ENCODE measurements at places on chromosomes 2 and 18.

- no peak for DNase-seq
Measured at GRCh38 chr2:26588576-26588975, 52.6 kb downstream of the CIB4 start.

DNA sequence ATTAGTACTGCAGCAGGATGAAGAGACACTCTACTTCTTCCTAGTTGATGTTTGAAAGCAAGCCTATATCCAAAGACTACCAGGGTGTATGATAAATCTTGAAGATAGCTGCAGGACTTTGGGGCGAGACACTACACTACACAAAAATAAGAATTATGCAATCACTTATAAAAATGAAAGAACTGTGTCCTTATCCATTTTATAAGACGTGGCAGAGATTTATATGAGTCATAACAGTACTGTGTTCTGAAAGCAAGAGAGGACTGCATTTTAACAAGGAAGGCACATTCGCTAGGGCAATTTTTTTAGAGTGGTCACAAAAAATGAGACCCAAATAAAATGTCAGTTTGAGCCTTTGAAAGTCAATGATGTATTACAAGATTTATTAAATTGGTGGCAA lies 617.0 kb upstream of the LINC00305 start:
- no peak for DNase-seq

- no peak for DNase-seq
Measured at GRCh38 chr18:23401400-23402347, 51.4 kb upstream of the RIOK3 start.

DNA sequence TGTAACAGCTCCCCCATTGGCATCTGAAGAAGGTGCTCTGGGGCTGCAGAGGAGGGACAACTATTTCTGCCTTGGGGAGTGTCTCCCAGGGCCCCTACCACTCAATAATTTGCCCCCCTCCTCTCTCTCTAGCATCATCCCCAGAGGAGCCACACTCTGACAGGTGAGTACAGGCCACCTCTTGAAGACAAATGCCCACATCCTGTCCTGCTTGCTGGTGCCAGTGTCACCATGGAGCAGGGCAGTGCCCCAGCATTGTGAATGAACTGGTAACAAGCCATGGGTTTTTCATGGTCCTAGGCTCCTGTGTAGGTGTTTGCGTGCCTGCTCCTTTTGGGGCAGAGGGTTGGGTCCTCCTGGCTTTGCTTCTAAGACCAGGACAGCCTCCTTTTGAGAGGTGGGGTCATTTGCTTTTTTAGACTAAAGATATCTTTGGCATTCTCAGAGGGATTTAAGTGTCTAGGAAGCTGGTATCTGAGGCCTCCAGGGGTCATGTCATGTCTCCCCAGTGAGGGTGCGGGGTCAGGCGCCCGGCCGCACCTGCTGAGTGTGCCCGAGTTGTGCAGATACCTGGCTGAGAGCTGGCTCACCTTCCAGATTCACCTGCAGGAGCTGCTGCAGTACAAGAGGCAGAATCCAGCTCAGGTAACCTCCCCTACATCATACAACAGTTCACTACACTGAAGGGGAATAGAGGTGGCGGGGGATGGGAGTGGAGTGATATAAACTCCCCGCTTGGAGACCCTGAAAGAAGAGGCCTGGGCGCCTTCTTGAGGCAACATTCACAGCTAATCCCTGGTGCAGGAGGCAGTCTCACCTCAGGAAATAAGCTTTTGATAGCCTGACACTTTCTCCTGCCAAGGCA lies 1.8 kb downstream of the RETREG2 start:
- DNase-seq: no peak

DNA sequence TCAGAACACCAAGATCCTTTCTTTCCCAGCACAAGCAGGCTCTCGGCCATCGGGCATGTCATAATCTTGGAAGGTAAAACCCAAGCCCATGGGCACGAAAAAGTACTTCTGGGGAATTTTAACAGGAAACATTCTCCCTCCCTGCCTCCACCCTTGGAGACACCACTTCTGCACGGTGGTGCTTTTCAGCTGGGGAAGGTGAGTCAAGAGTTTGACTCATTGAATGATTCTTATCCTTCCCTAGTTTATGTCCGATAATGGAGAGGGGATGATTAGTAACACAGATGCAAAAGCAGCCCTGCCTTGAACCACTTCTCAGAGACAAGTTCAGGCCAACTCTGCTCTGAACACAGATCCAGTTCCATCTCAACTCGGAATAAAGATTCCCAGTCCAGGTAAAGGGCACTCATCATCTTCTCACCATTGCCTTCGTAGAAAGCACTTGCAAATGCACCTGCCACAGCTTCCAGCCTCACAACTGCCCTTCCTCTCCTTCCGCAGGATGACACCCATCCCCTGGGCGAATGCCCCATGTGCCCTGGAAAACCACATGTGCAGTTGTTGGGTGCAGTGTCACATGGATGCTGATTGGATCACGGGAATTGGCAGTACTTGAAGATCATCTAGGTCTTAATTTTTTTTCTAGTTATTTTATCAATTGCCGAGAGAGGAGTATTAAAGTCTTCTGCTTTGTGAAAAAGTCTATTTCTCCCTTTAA lies 136.2 kb downstream of the PXDN start:
- DNase-seq: no peak

GRCh38 chr2:21811541-21811940 lies 687.8 kb downstream of the TDRD15 start:
- no peak for DNase-seq

DNA sequence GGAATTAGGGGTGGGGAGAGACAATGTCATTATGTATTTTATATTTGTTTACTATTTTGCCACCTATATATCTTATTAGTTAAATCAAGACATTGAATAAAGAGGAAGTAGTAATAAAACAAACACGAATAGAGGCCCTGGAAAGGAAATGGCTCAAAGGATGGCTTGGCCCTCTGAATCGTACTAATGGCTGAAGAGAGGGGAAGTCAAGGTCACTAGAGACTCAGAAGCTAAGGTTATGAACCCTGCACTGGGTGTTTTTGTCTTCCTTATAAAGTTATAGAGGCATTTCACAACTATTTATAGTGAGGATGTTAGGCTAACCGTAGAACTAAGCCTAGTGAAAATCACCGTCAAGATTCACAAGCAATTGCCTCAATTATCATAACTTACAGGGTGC lies 685.9 kb downstream of the ARHGAP15 start:
- DNase-seq: no peak

DNA sequence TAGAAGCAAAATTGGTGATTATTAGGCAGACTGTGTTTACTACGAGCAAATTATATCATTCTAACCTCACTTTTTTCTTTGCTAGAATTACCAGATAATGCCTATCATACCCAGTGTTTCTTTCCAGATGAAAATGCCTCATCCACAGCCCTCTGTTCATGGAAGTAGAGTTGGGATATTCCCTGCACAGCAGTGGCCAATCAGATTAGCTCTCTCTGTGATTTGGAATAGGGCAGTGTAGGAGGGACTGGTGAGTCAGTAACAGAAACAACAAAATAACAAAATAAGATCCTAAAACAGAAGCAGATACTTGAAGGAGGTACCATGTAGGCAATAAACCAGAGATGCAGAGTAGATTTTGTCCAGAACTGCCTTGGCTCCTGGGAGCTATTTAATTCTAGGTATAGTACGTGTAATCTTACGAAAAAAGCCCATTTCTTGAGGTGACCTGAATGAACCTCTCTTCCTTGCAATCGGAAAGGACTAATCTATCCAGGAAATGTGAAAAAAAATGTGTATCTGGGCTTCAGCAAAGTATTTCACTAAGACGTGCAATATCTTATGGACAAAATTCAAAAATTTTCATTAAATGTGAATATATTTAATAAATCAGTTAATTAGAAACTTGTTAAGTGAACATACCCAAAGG lies 18.4 kb upstream of the TMEM17 start:
- DNase-seq: no peak

GRCh38 chr2:223740679-223741078 lies 96.7 kb downstream of the AP1S3 start:
- no peak for DNase-seq

DNA sequence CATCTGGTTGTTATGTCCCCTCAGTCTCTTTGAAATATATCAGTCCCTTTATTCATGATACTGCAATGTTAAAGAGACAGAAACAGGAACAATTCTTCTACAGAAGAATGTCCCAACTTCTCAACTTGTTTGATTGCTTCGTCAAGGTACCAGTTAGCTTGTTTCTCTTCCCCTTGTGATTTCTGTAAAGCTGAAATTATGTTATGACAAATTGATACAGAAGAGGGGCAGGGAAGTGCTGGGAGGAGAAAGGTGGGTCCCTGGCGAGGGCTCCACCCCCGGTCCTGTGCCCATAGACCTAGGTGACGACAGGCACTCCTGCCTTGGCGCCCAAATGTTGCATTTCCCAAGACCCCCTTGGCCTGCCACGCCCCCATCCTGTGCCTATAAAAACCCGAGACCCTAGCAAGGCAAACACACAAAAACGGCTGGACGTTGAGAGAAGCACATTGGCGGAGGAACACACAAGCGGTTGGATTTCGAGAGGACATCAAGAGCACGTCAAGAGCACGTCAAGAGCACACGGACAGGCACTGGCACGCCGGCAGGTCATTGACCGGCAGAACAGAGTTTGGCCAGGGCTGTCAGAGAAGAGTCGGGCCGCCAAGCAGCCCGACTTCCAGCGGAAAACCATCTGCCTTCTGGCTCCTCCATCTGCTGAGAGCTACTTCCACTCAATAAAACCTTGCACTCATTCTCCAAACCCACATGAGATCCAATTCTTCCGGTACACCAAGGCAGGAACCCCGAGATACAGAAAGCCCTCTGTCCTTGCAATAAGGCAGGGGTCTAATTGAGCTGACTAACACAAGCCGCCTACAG lies 11.5 kb upstream of the RTN4 start:
- DNase-seq: no peak

DNA sequence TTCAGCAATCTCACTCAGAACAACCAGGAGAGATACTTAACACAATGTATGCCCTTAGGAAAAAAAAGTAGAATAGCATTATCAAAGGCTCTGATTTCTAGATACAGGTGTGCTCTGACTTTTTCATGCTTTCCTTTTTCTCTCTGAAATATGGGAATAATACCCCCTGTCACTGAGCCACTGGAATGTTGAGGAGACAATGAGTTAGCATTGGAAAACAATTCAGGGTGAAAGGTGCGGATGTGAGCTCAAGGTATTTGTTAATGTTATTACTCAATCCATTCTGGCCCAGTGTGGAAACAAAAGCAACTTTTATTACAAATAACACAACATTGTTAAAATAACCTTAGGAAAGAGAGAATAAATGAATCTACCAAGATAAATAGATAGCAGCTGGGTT lies 228.0 kb downstream of the IKZF2 start:
- DNase-seq: no peak

- DNase-seq: no peak
Measured at GRCh38 chr18:56381196-56381595, 257.2 kb downstream of the TXNL1 start.

- no peak for DNase-seq
Measured at GRCh38 chr2:231795525-231796327, 9.5 kb downstream of the COPS7B start.

- DNase-seq: peak; percentile 58
Measured at GRCh38 chr2:211673133-211673905, 865.3 kb downstream of the ERBB4 start.

All from muscle of back (tissue), 13 donors.